HEK293T (cell line): ENCODE measurements at places on chromosomes 16 and 17.

- no peak for DNase-seq
Measured at GRCh38 chr16:27676839-27677238, 126.9 kb downstream of the KATNIP start.

DNA sequence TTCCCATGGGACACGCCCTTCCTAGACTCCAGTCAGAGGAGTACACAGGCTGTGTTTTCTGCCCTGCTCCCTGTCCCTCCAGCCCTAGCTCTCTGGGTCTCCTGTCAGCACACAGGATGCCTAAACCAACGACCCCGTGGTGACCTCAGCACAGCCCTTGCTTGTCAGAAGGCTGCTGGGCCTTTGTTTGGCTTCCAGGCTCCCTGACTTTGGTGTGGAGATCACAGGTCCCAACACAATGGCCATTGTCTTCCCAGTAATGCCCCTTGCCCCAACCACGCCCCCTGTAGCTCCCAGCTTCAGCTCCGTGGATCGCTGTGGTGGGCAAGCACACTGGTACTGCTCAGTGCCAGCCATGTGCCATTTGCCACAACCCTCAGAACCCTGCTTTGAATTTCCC lies 15.0 kb downstream of the HNF1B start:
- no peak for DNase-seq

- DNase-seq = no peak
Measured at GRCh38 chr17:81990836-81991683, 13.6 kb downstream of the ASPSCR1 start.

DNA sequence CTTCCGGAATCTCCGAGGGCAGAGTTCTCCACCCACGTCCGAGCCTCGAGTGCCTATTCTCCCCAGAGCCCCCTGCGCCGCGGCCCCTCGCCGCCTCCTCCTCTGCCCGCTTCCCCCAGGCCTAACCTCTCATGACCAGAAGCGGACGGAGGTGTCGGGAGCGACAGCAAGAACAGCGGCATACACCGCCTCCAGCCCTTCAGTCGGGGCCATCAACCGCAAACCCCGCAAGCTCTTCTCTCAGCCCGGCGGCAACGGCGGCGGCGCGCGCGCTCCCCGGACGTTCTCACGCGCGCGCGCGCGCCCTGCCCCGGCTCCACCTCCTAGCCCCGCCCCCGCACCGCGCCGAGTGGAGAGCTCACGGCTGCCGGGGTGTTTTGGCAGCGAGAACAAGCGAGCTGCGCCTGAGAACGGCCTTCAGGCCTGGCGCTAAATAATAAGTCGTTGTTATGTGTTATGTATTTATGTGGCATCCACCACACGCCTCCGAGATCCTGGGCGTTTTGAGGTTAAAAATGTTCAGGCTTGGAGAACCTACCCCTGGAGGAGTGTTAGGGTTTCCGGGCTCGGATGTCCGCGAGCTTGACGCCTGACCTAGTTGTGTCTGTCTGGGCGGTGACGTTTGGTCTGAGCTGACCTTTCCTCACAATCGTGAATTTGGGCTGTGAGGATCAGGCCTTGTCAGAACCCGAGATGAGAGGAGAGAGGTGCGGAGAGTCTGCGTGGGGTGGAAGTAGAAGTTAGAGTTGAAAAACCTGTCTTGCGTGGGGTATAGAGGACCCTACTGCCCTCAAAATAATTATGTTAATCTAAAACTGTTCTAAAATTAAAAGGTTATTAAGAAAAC lies at the start of gene RNFT1:
Gene RNFT1 (minus strand): TSS at position 259 of the 847 bp plus-strand sequence. CDS start 77 bp downstream, at position 182.
- DNase-seq = peak; percentile 92

- no peak for DNase-seq
Measured at GRCh38 chr16:53064081-53064578, 9.3 kb downstream of the CHD9 start.

DNA sequence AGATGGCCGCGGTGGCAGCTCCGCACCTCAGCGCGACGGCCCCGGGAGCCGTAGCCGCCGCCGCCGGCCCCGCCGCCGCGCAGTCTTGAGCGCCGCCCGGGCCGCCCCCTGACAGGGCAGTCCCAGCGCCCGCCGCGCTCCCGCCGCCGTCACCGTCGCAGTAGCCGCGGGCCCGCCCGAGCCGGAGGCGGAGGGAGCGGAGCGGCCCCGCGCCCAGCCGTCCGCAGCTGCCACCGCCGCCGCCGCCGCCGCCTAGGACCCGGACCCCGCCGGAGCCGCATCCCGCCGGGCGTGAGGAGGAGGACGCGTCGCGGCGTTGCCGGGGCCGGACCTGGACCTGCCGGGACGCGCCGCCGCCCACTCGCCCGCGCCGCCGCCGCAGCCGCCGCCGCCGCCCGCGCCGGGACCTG lies 218 bp downstream of the TNRC6C start:
- DNase-seq = no peak

GRCh38 chr17:64264891-64265290 lies 1.8 kb upstream of the TEX2 start:
- no peak for DNase-seq

DNA sequence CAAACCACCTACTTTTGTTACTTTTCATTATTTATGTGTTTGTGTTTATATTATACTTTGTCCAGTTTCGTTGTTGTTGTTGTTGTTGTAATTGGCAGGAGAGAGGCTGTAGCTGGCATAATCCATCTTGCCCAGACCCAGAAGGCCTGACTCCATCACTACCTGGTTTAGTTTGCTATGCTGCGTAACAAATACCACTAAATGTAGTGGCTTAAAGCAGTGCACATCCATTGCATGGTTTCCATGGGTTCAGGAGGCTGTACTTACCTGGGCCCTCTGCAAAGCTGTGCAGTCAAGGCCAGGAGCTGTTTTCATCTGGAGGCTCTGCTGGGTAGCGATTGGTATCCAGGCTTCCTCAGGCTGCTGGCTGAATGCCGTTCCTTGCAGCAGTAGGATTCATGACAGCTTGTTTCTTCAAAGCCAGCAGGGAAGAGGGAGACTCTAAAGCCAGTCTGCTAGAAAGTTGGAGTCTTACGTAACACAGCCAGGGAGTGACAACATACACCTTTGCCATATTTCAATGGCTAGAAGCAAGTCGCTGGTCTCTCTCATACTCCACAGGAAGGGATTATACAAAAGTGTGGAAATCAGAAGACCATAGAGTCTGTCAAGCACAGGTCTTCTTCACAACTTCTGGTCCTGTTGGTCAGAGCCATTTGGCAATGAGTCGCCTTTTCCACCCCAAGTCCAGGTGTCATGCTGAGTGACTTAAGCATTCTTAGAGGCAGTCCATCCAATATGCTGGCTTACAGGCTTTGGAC lies 41.1 kb downstream of the TNRC6C start:
- DNase-seq = no peak

DNA sequence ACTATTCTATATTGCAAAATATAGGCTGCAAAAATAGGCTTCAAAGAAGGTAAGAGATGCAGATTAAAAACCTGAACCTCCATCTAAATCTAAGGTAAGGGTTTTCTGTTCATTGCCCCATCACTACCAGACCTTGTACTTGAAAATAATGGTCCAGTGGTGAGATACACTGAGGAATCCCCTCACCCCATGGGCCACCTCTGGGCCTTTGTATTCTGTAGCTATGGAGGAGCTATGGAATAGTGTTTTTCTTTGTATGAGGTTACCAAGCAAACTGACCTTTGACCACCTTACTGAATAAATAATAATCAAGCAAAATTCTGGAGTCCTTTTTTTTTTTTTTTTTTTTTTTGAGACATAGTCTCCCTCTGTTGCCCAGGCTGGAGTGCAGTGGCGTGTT lies 4.8 kb upstream of the UBE2Z start:
- no peak for DNase-seq

DNA sequence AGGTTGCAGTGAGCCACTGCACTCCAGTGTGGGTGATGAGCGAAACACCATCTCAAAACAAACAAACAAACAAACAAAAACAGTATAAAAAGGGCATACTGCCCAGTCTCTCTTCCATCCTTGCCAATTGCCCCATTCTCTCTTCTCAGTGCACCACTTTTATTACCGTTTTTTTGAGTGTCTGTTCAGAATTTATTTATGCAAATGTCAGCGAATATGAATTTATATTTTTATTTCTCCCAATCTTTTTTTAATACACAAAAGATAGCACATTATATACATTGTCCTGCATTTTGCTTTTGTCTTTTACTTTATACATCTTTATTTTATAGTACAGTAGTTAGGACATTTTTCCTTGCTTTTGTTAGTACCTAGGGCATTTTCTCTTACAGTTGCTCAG lies 19.6 kb downstream of the RNF135 start:
- DNase-seq = no peak

- no peak for DNase-seq
Measured at GRCh38 chr17:31251105-31251969, 45.7 kb downstream of the OMG start.

- DNase-seq = no peak
Measured at GRCh38 chr16:66474750-66475199, 47.7 kb downstream of the BEAN1 start.

DNA sequence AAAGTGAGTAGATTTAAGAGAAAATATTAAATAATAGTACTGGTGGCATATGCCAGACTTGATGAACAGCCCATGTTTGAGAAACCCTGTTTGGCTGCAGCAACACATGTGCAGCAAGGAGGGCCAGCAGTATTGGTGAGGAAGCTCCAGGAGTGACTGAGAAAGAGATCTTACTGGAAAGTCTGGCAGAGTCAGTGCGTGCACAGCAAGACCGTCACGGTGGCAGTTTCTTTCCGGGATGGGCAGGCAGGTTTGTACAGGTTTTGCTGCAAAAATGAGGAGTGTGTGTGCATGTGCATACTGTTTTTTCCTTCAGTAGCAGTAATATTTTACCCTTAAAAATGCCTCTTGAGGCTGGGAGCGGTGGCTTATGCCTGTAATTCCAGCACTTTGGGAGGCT lies 41.4 kb downstream of the KSR1 start:
- no peak for DNase-seq
